ENCODE measurements at places on chromosomes 6 and 20.

DNA sequence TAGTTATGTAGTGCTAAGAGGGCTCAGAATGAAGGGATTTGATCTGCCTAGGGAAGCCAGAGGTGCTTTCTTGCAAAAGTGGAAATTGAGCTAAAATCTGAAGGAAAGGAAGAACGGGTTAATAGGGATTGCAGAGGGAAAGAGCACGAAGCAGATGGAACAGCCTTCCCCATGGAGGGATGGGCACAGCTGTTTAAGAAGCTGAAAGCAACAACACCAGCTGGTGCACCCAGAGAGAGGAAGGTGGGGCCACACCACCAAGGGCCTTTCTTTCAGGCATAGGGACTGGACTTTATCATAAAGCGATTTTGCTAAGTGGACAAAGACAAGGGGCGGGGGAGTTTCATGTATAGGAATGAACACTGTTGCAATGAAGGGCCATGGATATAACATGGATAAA lies 65.8 kb upstream of the SNRPB2 start:
- no peak for DNase-seq

- DNase-seq, result no peak
These were observed 268.0 kb downstream of the TFAP2A start for GRCh38 chr6:10146715-10147451.

DNA sequence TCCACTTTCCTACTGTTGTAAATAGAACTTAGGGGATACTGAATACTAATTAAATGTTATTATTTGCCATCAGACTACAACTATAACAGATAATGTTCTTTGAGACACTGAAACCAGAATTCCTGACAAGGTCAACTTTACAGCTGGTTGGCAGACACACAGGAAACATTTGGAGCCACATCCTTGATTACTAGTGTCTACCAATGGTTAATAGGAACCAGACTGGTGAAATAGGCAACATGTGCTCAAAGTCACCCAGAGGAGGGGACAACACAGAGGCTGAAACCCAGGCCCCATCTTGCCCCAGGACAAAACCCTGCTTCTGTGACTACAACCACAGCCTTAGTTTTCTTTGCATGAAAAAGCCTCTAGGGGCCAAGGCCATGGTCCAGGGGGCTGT lies 47.8 kb upstream of the NT5E start:
- no peak for DNase-seq

- DNase-seq, result no peak
These were observed 218.3 kb downstream of the TBXT start for GRCh38 chr6:165949324-165949723.

DNA sequence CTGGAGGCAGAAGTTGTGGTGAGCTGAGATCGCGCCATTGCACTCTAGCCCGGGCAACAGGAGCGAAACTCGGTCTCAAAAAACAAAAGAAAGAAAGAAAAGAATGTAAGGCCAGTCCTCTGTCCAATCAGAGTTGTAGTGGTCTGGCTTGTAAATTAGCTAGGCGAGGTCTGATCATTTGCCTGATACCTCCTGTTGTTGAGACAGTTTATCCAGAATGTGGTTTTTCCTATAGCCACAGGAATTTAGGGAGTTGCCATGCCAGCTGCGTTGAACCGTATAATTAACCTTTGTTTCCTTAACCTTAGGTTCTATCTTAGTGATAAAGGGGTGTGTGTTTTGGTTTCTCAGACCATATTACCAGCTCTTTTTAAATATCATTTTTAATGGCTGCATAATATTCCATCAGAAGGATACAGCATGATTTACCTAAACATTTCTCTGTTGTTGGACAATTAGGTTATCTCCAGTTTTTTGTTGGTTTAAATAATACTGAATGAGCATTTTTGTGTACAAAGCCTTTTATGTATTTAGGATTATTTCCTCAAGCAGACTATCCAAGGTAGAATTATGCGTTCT lies 11.7 kb upstream of the PPARD start:
- no peak for DNase-seq

- no peak for DNase-seq
These were observed 88.6 kb downstream of the OPRM1 start for GRCh38 chr6:154127657-154128056.

DNA sequence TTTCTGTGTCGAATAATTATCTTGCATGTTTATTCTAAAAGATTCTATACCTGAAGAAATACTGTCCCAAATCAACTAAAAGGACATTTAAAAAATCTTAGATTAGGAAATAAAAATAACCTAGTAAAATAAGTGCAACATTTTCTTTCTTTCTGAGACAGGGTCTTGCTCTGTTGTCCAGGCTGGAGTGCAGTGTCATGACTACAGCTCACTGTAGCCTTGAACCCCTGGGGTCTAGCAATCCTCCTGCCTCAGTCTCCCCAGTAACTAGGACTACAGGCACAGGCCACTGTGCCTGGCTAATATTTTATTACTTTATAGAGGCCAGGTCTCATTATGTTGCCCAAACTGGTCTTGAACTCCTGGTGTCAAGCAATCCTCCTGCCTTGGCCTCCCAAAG lies 48.7 kb downstream of the RARS2 start:
- no peak for DNase-seq

DNA sequence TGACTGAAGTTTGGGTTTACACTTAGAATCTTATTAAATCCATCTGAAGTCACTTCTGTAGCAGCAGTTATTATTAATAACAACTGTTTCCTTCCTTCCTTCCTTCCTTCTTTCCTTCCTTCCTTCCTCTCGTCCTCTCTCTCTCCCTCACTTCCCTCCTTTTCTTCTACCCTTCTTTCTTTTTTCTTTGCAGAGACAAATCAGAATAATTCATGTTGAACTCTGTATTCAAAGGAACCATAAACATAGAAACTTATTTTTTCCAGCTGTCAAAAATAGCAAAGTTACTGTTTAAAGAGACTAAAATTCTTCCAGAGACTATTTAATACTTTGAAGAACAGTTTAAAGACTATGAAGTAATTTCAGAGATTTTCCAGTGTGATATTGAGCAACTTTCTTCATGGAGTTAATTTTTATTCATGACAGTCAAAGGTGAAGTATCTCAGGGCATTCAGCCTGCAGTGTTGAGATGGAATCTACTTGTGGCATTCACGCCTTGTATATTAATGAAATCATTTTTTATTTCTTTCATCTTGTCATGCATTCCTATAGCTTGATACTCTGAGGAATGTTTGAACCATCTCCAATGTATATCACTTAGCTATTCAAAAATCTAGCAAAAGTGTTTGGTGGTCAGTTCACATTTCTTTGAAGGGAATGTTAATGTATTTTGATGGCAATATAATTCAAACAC lies 109.7 kb downstream of the BCAS1 start:
- no peak for DNase-seq

DNA sequence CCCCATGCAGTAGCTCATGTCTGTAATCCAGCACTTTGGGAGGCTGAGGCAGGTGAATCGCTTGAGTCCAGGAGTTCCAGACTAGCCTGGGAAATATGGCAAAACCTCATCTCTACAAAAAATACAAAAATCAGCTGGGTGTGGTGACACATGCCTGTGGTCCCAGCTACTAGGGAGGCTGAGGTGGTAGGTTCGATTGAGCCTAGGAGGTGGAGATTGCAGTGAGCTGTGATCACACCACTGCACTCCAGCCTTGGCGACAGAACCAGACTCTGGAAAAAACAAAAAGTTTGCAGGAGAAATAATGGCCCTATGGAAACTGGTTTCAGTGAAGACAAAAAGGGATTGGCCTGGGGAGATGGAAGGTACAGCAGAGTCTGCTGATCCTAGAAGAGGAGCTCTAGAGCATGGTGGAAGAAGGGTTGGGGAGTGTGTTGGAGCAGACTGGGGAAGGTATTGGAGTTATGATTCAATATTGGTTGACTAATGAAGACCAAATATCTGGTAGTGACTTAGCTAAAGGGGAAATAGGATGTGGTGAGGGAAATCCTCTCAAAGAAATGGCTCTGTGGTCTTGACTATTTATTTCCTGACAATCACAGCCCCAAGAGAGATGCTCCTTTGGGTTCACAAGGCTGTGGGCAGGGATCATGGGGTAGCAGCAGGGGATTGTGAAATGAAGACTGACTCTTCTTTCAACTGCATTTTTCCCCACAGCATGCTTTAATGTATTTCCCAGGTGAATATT lies 281.9 kb downstream of the UTRN start:
- DNase-seq, result no peak

GRCh38 chr20:57243480-57244220 lies 22.8 kb downstream of the BMP7 start:
- no peak for DNase-seq

DNA sequence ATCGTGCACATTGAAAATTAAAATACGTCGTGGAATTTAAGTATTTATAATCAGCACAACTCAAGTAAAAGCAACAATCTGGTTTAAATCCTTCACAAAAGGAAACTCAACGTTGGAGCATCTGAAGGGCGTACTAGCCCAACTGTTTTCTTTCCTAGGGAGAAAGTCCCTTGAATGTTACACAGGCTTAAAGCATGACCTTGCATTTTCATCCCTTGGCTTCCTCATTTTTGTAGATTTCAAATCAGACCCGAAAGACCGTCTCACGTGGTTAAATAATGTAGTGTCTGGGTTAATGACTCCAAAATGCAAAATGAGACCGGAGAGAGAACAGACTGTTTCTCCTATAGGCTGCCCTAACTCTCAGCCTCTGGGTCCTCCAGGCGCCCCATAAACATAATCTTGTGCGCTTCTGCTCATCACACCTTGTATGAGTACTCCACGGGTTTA lies 249.2 kb upstream of the RREB1 start:
- no peak for DNase-seq

GRCh38 chr6:137224799-137225198 lies 5.6 kb upstream of the IFNGR1 start:
- DNase-seq, result no peak

- DNase-seq, result peak; percentile 65
These were observed 49.5 kb downstream of the TRERF1 start for GRCh38 chr6:42402184-42402583.

GRCh38 chr20:7971536-7972280 lies 31.4 kb upstream of the HAO1 start:
- no peak for DNase-seq

DNA sequence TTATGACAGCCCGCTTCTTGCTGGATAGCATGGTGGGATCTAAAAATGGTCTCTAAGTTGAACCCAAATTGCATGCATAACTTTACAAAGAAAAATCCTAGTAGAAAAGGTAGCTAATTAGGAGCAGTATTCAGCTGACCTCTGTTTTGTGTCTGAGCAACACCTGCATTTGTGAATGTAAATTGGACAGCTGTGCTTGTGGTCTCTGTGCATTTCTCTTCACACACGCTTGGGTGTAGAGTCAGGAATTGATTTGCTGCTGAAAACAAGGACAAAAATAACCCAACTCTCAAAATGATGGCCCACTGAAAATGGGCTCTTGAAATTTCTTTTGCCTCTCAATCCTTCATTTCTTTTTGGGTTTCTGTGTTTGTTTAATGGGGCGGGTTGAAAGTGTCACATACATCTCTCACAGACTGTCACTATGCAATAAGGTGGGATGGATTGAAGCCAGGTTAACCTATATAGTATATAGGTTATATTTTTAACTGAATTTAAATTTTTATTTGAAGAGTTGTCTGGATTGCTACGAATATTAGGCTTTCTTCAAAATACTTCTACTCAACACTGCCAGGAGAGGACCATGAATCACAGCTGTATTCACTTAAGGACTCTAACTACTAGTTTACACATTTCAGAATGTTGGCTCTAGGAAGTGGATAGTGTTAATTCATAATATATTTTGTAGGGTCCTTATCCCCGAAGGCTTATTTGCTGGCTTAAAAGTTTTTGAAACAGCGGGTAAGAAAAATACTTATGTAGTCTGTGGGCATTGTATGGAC lies 46.5 kb downstream of the SOBP start:
- no peak for DNase-seq

GRCh38 chr6:160437775-160438174 lies 89.6 kb downstream of the SLC22A3 start:
- DNase-seq, result no peak

GRCh38 chr6:14058029-14058695 lies 59.4 kb upstream of the CD83 start:
- DNase-seq, result no peak

- DNase-seq, result no peak
These were observed 28.4 kb upstream of the ADRM1 start for GRCh38 chr20:62274332-62274950.

GRCh38 chr20:62293111-62293784 lies 9.5 kb upstream of the ADRM1 start:
- no peak for DNase-seq

GRCh38 chr6:113083947-113084346 lies 736.8 kb downstream of the RFPL4B start:
- DNase-seq, result no peak

Measured in CD4-positive, alpha-beta T cell treated with Interleukin-6 for 4 hours (primary cell).